ENCODE measurements at places on chromosomes 4 and X.

- no peak for DNase-seq
These were observed 163.8 kb downstream of the ATRX start for GRCh38 chrX:77622233-77622632.

GRCh38 chr4:24772061-24772705, 23.2 kb upstream of the SOD3 start:
- no peak for DNase-seq

DNA sequence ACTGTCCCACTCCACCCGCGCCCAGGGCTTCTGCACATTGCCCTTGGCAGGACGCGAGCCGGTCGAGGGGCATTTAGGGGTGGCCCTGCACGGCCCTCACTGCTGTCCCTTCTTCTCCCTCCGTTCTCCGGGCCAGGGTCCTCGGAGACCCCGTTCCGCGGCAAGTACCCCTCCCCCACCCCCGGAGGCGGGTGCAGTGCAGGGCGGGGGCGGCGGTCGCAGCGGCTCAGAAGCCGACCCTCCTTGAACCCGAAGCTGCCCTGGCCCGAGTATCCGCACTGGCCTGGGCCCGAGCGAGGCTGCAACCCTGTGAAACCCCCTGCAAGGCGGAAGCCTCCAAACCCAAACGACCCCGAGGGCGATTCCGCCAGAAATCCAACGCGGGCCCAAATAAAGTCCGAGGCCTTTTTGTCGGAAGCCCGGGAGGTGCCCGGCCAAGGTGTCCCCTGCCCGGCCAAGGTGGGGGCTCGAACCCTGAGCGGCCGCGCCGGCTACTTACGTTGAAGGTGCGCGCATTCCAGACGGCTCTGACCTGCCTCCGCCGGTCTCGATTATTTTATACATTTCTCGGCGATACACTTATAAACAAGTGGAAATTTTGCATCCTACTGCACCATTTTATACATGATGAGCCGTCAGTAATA, 53.1 kb upstream of the TMEM33 start:
- no peak for DNase-seq

DNA sequence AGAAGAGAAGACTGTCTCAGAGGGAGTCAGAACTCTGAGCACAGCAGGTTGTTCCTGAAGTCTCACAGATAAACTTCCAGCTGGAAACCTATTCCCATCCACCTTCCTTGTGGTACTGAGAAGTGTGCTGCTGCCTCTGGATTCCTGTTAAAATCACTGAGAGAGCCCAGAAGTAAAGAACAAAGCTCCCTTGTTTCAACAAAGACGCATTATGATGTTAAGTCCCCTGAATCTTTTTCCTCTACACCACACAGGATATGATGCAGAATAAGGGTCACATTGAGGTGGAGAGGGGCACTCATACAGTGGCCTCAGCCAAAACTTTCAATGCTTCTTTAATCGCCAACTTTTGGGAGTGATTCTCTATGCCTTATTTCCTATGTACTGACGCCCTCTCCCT, 321.0 kb downstream of the OPHN1 start:
- DNase-seq: no peak

- no peak for DNase-seq
These were observed 1157.4 kb downstream of the FAM133A start for GRCh38 chrX:94831364-94831763.

DNA sequence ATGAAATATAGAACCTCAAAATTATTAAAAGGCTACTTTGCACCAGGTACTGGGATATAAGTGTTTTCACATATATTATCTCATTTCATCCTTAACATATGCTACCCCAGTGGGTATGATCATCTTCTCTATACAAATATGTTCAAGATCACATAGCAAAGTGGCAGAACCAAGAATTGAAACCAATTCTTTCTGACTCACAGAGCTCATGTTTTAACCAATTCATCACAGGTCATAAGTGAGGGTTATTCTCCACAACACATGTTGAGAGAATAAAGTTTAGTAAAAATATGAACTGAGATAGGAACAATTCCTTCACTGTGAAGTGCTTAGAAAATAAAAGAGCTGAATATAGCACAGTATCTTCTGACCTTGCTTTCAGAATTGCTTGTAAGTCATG, 442.9 kb upstream of the RASGEF1B start:
- no peak for DNase-seq

- no peak for DNase-seq
These were observed 59.8 kb upstream of the MAML3 start for GRCh38 chr4:140213749-140214148.

GRCh38 chrX:3252744-3253143, 93.7 kb downstream of the MXRA5 start:
- DNase-seq: no peak

GRCh38 chrX:148909758-148910157, 409.3 kb downstream of the AFF2 start:
- DNase-seq: no peak

DNA sequence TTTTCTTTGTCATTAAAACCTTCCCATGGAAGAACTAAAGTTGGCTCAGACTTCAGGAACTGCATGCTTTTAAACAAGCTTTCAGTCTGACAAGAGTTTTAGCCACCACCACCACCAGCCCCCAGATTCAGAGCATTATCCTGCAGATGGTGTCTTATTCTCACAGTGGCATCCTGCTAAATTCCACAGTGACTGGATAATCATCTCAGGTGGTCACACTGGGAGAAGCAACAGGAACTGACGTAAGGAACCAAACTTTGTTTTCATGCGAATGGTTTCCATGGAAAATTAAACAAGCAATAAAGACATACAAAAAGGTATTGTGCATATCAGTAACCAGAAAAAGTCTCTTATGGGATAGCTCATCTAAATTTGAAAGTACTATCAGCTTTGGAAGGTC, 370.7 kb downstream of the FBXW7 start:
- no peak for DNase-seq
